ENCODE measurements at places on chromosomes 3 and 15.

- DNase-seq, result no peak
Measured at GRCh38 chr3:110521019-110521418, 550.6 kb upstream of the NECTIN3 start.

GRCh38 chr15:70160803-70161565 lies 63.3 kb upstream of the TLE3 start:
- no peak for DNase-seq

DNA sequence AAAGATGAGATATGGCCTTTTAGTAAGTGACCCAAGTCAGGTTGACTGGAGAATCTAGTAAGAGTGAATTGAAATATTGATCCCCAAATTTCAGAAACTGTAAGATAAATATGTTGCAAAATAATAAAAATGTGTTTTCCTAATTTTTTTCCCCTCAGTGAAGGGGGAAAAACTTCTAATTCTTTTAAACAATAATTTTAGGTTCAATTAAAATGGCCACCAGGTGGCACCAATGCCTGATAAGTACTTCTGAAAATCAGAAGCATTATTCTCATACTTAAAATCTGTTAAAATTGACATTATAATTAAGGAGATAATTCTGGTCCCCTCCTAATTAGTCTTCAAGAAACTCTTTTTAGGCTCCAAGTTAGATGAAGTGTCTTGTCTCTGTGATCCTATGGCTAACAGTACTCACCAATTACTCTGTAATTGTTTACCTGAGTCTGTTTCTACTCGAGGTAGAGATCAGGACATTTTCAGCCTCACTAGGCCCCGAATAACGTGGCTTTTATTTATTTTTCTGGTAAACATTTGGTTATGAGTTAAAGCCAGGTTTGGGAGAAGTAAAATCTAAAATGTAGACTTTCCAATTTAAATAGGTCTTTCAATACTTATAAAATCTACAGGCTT lies 52.6 kb downstream of the NMD3 start:
- DNase-seq, result peak; percentile 48

DNA sequence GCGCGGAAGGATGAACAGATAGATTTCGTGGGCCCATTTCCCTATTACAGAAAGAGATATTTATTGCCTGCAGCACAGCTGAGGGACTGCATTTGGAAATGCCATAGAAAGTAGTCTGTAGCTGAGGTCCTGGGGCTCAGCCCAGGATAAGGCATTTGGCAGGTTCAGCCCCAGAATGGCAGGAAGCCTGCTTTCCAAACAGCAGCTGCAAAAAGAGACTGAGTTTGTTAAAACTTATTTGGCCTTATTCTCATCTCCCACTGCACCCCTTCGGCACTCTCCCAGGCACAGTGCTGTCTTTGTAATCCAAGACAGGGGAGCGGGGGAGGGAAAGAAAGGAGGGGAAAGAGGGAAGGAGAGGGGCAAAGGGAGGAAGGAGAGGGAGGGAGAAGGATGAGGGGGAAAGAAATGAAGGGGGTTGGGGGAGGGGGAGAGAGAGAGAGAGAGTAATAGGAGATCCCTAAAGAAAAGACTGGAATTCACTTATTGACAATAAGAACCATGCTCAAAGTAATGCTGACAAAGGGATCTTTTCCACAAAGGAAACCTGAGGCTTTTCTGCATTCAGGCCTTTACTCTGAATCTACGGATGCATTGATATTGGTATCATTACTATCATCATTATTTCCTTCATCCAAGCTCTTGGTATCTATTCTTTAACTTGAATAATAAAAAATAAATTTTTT lies 94.0 kb upstream of the LRRN1 start:
- DNase-seq, result no peak

GRCh38 chr15:57652481-57652880 lies 54.0 kb upstream of the POLR2M start:
- DNase-seq, result no peak

DNA sequence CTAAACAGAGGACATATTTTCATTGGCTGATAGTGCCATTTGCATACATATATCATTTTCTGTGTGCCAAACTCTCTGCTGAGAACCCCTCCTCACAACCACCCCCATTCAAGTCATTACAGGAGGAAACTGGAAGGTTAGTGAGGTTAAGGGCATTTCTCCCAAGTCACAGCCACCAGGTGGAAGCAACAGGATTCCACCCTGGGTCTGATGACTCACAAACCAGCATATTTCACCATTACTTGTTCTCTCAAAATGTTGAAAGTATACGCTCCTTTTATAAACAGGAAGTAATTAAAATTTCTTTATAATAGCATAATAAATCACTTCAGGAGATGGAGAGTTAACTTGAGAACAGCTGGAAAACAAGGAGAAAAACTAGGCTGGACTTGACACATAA lies 398.6 kb upstream of the WNT5A start:
- DNase-seq, result no peak

DNA sequence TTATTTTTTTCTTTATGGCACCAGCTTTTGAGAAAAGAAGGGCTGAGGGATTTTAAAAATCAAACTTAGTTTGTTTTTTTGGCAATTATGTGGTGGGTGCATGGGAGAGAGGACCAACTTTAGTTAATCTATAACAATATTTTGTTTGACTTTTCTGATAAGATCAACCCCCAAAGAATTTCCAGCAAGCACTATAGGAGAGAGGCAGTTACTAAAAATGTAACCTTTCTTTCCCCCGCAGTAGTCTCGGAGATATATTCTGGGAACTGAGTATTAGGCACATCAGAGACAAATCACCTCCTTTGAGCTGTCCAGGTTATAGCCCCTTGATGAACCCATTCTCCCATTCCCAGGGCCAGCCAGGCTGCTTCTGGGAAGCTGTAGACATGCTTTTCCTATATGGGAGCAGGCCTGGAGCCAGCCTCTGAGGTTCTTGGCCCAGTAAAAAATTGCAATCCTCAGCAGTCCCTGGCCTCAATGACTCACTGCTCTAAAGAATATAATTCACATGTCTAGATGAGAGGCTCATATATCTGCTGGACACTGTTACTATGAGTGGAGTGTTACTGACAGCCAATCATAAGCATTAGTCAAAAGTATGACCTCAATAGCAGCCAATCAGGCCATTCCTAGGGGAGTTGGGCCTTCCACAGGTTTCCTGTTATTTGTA lies 138.3 kb upstream of the AGBL1 start:
- DNase-seq, result no peak

DNA sequence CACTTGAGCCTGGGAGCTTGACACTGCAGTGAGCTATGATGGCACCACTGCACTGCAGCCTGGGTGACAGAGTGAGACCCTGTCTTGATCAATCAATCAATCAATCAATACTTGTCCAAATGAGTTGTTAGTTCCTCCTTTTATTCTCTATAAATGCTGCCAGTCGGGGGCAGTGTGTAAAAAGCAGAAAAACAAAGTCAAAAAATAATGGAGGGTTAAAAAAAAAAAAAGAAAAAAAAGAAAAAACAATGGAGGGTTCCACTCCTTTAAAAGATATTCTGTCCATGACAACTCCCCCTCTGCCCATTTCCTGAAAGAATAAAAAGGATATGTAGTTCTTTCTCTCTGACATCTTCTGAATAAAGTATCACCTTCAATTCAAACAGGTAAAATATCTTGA lies 1068.6 kb downstream of the FHIT start:
- DNase-seq, result no peak

GRCh38 chr3:187104933-187105332 lies 34.4 kb downstream of the RPL39L start:
- no peak for DNase-seq

- DNase-seq, result no peak
Measured at GRCh38 chr15:39592500-39592899, 11.6 kb downstream of the THBS1 start.

DNA sequence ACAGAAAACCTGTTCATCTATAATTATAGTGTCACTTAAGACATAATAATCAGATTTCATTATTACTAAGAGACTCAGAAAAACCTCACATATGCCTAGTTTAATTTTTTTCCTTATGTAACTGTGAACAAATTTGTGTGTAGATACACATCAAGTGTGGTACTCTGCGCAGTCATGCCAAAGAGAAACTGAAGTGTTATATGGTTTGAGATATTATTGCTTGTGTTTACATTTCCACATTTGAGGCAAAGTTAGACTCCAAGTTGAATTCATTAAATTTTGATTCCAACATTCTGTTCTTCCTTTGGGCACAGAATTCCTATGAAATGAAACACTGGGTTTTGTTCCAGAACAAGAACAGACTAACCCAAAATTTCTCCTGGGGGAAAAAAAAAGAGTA lies 2.2 kb downstream of the MBNL1 start:
- no peak for DNase-seq

- DNase-seq, result no peak
Measured at GRCh38 chr3:158210067-158210466, 100.2 kb downstream of the RSRC1 start.

DNA sequence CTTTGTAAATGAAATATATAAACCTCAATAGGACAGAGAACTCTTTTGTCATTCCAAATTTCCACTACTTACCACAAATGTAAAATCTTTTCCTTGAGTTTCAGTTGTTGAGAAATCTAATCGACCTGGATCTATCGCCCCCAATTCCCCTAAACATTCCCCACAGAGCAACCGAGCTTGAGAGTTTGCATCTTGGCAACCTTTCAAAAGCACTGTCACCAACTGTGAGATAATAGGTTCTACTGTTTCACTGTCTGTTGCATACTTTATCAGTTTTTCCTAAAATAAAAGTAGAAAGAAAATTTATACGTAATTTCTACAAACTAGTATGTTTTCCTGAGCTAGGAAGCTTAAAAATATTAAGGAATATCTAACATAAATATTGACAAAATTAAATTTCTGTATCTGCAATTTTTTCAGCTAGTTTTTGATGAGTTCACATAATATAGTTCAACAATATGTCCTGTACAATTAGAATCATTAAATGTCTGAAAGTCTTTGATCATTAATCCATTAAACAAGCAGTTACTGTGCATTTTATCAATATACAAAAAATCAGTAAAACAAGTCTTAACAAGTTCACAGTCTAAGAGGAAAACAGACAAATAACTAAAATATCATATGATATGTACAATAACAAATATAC lies 54.5 kb downstream of the ATR start:
- DNase-seq, result no peak

DNA sequence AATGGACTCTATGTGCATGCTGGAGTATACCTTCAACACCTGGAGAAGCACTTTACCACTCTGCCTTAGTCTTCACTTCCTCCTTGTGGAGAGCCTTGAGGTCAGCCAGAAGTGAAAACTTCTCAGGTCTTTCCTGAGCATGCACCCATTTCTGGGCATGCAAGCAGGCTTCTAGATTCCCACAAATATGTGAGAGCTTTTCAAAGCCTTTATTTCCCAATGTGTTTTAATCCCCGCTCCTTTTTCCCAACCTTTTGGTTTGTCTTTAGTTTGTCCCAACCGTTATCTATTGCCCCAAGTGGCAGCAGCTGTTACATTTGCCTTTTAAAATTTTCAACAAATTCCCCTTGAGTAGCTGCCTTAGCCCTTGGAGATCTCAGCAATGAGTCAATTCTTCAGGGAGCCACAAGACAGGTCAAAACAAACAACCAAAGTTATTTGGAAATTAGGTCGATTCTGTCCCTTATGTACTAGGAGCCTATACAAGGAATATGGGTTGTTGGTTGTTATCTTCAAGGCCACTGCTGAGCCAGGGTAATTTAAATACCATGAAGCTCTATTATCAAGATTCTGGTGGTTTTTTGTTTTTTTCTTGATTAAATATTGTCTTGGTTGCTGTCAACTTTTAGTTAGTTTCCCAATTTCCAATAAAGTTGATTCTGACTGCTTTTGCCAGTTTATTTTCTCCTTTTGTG lies 44.4 kb downstream of the LSM3 start:
- no peak for DNase-seq

- DNase-seq, result peak; percentile 97
Measured at GRCh38 chr15:90062023-90062442, 40.2 kb downstream of the IDH2 start.

- DNase-seq, result no peak
Measured at GRCh38 chr15:58511599-58511987, 79.8 kb downstream of the LIPC start.

GRCh38 chr3:64454179-64454578 lies 228.9 kb upstream of the PRICKLE2 start:
- no peak for DNase-seq

GRCh38 chr3:128247666-128248409 lies 94.6 kb downstream of the EEFSEC start:
- peak; percentile 91 for DNase-seq

DNA sequence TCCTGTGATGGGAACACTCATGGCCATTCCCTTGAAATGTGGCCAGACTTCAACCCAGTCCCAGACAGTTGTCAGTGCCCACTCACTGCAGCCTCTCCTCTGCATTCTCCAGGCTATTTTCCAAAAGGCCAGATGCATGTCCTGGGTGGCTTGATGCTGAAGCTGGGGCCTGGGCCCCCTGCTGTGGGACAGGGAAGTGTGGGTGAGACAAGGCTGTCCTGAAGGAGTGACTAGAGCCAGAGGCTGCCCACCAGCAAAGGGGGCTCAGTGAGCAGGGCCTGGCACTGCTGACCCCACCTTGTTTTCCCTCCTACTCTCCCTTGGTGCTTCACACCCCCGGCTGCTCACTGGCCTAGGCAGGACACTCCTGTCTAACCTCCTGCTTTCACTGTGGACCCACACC lies 11.9 kb downstream of the CISH start:
- no peak for DNase-seq

DNA sequence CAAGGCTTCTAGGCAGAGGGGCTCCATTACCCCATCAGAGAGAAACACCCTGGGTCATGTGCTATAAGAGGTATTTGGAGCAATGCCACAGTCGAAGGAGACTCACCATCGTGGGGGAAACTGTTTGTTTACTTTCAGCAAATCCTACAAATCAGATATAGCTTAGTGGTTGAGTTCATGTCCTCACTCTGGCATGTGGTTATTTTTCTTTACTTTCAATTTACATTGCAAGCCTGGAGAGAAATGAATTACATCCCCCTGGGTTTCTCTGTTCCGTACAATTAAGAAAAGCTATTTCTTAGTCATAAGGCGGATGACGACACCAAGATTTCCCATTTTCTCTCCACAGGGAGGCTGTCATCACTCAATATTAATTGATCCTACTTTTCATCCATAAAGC lies 36.9 kb downstream of the RFTN1 start:
- no peak for DNase-seq

DNA sequence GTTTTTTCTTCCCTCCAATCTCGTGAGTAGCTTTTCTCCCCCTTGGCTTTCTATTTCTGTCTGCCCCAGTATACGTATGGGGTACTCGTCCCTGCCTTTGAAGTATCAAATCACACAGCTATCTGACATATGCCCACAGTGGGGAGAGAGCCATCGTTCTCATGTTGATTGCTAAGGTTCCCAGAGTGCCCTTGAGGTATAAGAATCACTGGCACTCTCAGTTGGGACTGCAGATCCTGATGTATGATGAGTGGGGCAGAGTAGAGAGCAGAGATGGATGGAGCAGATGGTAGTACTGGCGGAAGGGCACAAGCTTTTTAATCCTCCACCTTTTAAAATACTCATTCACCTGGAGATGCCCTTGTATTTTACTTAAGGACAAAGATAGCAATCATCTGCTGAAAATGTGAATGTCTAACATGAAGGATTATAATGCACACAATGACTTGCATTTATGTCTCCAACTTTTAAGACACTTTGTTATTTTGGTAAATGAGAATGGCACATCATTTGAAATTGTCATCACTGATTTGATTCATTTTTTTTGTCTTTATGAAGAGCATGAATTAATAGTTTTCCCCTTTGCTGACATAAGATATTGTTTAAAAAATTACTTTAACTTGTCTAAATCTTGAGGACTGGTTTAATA lies 239.6 kb downstream of the NR1D2 start:
- no peak for DNase-seq

- no peak for DNase-seq
Measured at GRCh38 chr3:186322761-186323160, 39.3 kb downstream of the DGKG start.

- no peak for DNase-seq
Measured at GRCh38 chr15:50862553-50862952, 45.9 kb upstream of the AP4E1 start.

- DNase-seq, result no peak
Measured at GRCh38 chr3:120566243-120566975, 29.7 kb upstream of the NDUFB4 start.
